ENCODE measurements at places on chromosomes 12 and 14.

DNA sequence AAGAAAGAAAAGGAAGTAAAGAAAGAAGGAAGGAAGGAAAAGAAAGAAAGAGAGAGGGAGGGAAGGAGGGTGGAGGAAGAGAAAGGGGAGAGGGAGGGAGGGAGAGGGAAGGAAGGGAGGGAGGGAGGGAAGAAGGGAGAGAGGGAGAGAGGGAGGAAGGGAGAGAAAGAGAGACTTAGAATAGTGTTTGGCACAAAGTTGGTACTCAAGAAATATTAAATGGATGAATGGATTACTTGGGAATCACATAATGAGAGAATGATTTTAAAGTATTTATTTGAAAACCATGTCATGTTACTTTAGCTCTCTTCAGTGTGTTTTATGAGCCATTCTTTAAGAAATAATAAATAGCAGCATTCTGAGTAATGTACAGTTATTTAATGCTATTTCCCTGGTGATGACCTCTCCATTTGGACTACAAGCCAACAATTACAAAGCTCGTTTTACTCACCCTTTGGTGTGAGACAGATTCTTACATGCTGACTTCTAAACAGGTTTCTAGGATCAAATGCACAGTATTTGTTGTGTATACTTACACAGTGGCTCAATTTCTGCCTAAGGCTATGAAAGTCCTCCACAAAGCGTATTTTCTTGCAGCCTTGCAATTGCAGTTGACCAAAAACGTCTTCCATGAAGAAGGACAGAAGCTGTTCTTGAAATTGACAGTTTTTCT, 861 bp downstream of the IL26 start:
- no peak for DNase-seq

DNA sequence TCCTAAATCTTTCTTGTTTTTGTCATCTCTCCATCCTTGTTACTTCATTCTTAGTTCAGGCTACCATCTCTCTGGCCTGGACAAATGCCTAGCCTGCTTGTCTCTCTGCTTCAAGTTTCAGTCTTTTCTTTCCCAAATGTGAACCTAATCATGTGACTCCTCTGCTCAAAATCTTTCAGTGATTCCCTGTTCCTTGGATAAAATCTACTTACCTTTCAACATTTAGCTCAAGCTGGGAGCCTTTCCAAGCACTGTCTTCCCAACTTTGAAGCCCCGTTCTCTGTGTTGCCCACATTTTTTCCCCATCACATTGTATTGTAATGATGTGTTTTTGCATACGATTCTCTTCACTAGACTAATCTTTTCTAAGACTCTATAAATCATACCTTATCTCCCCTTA, 24.7 kb downstream of the SLC7A8 start:
- no peak for DNase-seq

GRCh38 chr12:50221228-50222008, 54.2 kb upstream of the CERS5 start:
- DNase-seq: no peak

GRCh38 chr12:27101290-27101689, 18.9 kb upstream of the C12orf71 start:
- DNase-seq: no peak

GRCh38 chr14:79735121-79735520, 476.2 kb downstream of the DIO2 start:
- DNase-seq: no peak

DNA sequence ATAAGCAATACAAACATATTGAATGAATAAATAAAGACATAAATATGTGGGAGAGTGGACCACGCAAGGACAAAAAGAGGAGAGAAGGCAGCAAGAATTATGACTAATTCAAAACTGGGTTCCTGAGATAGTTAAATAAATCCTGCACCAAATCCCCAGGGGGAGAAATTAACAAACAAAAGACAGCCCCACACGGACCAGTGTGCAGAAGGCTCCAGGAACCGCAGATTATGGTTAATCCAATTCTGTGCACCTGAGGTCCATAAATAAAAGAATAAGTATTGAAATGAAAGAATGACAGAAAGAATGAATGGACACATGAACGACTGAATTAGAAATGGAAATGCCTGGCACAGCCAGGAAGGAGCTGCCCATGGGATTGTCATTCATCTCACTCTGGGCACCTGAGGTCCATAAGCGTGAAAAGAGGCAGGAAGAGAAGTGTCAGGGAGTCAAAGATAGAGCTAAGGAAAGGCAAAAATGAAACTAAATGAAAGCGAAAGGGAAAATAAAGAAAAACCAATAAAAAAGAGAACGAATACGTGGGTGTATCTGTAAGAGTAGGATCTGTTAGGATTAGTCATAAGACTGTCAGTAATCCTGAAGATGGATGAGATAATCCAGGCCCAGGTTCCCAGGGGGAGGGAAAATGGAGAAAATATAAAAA, 23.3 kb downstream of the MEG3 start:
- DNase-seq: no peak

- no peak for DNase-seq
These were observed 594 bp downstream of the ARHGDIB start for GRCh38 chr12:14960548-14961465.

DNA sequence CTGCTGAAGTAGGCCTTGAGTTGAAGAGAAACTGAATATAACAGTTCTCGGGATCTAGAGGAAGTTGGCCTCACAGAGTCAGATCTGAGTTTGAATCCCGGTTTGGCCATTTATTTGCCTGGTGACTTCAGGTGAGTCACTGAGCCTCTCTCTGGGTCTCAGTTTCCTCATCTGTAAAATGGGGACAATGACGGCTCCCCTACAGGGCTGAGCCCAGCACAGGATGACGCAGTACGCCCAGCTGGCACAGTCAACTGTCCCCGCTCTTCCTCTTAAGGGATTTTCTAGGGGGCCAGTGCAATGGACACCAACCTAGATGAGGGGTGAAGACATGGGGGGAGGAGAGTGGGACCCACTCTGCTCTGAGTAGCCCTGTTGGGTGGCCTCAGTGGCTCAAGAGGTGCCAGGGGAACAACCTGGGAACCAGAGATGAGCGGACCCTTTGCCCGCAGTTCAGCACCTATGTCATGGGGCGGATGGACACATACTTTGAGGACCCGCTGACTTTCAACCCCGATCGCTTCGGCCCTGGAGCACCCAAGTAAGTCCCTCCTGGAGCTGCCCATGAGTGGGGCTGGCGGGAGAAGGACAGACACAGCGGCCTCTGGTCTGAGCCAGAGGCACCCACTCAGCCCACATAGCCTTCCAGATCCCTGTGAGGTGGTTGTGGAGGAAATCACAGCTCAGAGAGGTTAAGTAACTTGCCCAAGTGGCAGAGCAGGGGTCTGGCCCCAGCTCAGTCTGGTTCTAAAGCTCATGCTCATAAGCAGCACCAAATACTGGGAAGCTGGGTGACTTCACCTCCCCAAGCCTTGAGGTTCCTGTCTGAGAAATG, 41.1 kb downstream of the CYP46A1 start:
- no peak for DNase-seq

- no peak for DNase-seq
These were observed 115.7 kb downstream of the NCOR2 start for GRCh38 chr12:124451637-124452243.

DNA sequence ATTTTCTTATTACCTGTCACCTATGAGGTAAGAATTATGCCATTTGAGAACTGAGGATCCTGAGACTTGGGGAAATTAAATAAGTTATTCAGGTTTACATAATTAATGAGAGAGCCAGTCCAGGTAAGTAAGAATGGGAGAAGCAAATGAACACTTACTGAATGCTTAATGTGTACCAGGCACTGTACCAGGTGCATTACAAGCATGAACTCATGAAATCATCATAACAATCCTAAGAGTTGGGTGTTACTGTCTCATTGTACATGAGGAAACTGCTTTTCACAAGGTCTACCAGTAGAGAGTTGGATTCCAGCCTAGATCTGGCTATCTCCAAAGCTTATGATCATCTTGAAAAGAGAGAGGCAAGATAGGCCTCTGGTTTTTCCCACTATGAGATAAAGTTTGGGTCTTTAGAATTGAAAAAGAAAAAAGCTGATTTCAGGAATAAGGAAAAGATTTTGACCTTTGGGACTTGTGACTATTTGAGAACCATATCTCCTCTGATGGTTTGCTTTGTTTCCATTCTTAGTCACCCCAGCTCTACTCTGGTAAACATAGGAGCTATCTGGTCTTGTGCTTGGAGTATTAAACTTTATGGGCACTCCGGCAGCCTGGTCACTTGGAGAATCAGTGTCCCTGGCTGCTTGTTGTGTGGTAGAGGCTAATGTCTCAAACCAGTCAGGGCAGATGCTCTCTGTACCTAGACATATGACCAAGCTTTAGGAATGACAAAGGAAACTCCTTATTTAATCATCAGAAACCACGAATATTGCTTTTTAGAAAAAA, 48.0 kb downstream of the PTHLH start:
- no peak for DNase-seq

- no peak for DNase-seq
These were observed 189.5 kb upstream of the PLEKHG7 start for GRCh38 chr12:92513231-92513730.

- no peak for DNase-seq
These were observed 48.8 kb upstream of the LTBP2 start for GRCh38 chr14:74660863-74661262.

DNA sequence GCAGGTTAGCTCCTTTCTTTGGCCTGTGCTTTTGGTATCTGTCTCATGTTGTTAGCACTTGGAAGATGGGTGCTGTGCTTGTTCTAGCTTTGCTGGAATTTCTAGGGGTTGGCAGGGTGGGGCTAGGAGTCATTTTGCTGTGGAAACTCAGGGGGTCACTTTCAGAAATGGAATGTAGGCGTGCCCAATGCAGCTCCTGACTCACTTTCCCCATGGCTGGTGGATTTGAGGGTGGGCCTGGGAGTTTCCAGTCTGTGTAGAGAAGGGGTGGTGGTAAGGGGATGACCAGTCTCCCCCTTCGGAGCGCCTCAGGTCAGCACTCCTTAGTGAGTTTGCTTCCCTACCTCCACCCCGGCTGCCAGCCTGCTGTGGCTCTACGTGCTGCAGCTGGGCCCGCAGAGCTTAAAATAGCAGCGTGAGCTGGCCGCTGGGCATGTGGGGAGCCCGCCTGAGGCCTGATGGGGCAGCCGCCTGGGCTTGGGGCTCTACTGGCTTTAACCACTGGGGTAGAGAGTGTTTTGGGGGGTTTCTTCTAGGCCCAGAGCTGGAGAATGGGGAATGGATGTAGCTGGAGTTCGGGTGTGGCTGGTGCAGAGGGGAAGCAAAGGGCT, 108.2 kb downstream of the TSPAN9 start:
- DNase-seq: no peak

DNA sequence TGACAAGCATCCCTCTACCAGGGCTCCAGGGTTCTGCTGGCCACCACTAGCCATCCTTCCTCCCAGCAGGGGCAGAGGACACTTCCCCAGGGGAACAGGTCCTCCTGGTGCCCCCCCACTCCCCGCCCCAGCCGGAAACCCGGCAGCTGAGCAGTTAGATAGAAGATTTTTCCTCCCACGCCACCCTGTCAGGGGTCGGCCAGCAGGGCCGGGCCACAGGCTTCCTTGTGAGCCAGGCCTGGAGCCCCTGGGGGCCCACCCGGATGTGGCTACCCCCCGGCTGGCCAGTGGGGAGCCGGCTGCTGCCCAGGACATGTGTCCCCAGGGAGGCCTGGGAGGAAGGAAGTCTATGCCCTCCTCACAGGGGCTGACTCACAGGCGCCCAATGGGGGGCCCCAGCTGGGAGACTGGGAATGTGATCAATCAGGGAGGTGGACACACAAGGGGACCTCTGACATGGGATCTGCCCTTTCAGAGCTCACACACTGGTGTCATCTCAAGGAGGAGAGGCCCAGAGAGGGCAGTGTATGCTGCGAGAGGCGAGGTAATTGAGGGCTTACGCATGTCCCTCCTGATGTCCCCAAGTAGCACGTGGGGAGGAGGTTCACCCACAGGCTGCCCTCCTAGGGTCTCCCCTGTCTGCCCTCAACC, 4.2 kb downstream of the SH2B3 start:
- DNase-seq: no peak

GRCh38 chr12:100154474-100155247, 12.0 kb upstream of the BLTP3B start:
- peak; percentile 70 for DNase-seq

GRCh38 chr12:127620735-127621355, 646.1 kb upstream of the TMEM132C start:
- DNase-seq: no peak

GRCh38 chr12:70609739-70610491, 27.3 kb downstream of the PTPRB start:
- no peak for DNase-seq

DNA sequence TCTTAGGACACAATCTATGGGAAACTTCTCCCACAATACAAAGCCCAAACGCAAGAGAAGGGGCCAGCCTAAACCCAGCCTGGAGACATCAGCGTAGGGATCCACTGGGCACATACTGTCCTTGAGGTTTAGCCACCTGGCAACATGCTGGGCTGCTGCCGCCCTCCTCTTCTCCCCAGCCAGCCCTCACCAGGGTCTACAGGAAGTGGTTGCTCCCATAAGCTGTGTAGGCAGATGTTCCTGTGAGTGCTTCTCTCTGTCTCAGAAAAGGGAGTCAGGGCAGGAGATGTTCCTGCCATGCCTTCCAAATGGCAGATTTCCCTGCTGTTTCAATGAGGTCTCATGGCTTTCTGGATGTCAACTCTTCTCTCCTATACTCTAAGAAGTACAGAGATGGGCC, 241.4 kb downstream of the PCNX1 start:
- DNase-seq: no peak

GRCh38 chr14:35374263-35374712, 30.3 kb downstream of the NFKBIA start:
- no peak for DNase-seq

DNA sequence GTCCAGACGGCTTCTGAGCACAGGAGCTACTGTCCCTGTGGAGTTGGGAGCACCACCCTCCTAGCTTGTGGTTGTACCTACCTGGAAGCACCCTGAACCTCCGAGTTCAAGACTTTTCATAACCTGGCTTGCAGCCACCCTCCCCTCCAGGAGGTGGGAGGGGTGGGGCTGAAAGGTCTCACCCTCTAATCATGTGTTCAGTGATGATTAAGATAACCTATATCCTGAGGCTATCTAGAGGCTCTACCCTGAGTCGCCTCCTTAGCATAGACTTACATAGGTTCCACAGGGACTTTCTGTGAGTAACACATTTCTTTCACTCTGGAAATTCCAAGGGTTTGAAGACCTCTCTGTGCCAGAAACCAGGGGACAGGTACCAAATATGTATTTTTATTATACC, 146.5 kb downstream of the CFAP54 start:
- DNase-seq: no peak

GRCh38 chr14:98345161-98345560, 926.8 kb downstream of the BCL11B start:
- DNase-seq: no peak

- DNase-seq: no peak
These were observed 212.2 kb upstream of the NPAS3 start for GRCh38 chr14:32726516-32726915.

DNA sequence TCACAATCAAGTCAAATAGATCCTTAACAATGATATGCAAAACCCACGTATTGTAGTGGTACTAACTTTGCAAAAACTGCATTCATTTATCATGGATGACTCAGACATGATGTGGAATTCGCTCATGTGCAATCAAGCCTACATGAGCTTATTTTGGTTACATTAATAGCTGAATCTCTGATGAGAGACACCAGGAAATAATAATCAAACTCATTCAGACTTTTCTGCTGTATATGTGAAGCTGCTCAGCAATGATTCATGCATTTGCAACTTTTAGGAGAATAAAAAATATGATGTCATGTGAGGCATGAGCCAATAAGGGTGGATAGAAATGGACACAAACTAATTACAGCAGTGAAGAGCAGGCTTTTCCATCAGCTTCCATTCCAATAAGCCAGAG, 1075.8 kb upstream of the TMEM132C start:
- no peak for DNase-seq

- DNase-seq: no peak
These were observed 293.2 kb downstream of the FOXN3 start for GRCh38 chr14:89123851-89124250.

- DNase-seq: no peak
These were observed 209.6 kb upstream of the KRR1 start for GRCh38 chr12:75720812-75721641.
